ENCODE measurements at places on chromosomes 6 and 20.

GRCh38 chr6:159127701-159128100 is 41.5 kb upstream of the FNDC1 start:
- DNase-seq = no peak

GRCh38 chr6:105884426-105884825 is 201.7 kb upstream of the PRDM1 start:
- DNase-seq = no peak

DNA sequence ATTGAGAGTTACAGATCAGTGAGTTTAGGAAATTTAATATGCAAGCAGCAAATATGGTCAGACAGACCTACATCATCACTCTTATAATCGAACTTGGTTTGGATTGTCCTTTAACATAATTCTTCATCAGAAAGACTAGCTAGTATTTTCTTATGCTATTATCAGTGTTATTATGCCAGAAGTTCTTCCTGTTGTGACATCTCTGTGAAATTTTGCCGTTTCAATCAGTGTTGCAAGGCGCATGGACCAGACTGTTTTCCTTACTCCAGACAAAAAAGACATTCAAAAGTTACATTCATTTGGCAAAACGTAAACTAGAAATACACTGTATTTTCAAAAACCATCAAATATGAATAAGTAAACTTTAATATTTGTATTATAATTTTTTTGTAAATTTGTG is 5.7 kb upstream of the TENT5A start:
- DNase-seq = no peak

- DNase-seq = no peak
Observed at GRCh38 chr20:25318471-25319240, 70.8 kb downstream of the PYGB start.

DNA sequence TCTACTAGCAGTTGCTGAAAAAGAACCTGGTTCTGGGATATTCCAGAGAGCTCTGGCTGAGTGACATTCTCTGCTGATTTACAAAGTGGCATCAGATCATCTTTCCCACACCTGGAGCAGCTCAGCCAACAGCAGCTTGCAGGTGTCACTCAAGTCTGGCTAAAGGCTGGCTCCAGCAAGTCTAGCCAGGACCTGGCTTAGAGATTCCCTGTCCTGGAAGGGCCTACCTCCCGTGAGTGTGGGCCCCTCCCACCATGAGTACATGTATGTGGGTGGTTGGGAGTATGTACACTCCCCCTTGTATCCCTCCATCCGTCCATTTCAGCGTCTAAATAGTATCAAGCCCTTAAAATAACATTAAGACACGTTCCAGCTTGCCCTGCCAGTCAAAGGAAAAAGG is 539.3 kb upstream of the ID4 start:
- DNase-seq = no peak

DNA sequence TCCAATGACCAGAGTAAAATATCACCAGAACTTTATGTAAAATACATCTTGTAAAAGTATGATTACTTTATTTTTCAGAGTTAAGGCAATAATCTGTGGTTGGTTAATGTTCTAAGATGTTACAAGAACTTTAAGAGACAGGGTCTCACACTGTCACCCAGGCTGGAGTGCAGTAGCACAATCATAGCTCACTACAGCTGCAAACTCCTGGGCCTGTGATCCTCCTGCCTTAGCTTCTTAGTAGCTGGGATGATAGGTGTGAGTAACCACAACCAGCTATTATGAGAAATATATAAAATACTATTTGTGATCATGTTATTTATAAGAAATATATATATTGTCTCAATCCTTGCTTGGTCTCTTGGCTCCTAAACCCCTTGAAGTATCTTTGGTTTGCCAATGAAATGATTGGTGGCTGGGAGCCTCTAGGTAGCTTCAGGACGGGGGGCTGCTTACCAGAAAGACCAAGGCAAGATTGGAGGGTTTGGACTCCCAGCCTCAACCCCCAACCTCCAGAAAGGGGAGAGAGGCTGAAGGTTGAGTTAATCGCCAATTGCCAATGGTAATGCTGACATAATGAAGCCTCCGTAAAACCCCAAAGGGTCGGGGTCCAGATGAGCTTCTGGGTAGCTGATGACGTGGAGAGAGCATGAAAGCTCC is 15.4 kb downstream of the SOD2 start:
- no peak for DNase-seq

- no peak for DNase-seq
Observed at GRCh38 chr20:7146552-7147219, 379.2 kb downstream of the BMP2 start.

- no peak for DNase-seq
Observed at GRCh38 chr6:20983961-20984360, 449.7 kb downstream of the CDKAL1 start.

DNA sequence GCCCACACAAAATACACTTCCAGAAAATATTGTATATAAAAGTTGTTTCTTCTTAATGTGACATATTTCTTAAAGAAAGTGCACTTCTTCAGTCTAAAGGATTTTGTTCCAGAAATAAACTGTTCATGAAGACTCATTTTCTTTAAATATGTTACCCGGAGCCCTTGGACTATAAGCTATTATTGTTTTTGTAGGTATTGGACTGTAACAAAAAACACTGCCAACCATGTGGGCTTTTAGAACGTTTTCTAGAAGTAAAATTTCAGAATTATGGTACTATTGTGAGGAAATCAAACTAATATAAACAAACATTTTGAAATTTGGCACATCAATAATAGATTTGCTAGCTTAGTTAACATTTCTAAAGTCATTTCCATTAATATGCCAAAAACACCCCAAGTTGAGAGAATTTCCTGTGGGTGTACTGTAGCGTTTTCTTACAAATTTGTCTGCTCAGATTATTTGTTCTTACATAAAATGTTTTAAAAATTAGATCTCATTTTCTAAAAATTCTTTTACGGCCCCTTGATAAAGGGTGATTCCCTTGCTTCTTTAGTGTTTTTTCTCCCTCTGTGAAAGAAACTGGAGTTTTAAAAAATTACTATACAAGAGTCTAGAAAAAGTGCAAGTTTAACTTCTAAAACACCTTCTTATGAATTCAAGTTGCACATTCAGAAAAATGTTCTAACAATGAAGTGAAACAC is 3.4 kb downstream of the NKX2-4 start:
- DNase-seq = no peak

GRCh38 chr6:97870273-97870672 is 587.3 kb upstream of the MMS22L start:
- no peak for DNase-seq

GRCh38 chr20:36998652-36999051 is 47.1 kb upstream of the SAMHD1 start:
- DNase-seq = no peak

GRCh38 chr6:123213921-123214320 is 217.9 kb downstream of the CLVS2 start:
- no peak for DNase-seq

DNA sequence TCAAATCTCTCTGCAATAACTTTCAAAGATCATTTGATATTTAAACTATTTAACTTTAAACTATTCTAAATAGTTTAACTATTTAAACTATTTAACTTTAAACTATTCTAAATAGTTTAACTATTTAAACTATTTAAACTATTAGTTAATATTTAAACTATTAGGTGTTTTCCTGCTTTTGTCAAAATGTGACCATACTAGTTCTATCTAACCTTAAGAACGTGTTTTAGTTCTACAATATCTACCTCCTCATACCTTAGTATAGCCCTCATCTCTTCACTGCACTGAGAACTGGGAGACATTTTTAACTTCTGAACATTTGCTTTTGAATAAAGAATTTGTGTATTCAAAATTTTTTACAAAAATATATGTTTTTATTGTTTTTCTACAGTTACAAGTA is 429.1 kb downstream of the ADGRB3 start:
- no peak for DNase-seq

GRCh38 chr20:44683263-44684046 is 31.7 kb upstream of the CCN5 start:
- no peak for DNase-seq

- no peak for DNase-seq
Observed at GRCh38 chr6:55713436-55713835, 134.4 kb upstream of the HMGCLL1 start.

GRCh38 chr6:21199262-21199661 is 394.3 kb upstream of the SOX4 start:
- no peak for DNase-seq

GRCh38 chr6:159056899-159057298 is 12.1 kb upstream of the TAGAP start:
- DNase-seq = no peak

GRCh38 chr6:155765275-155766194 is 309.9 kb upstream of the NOX3 start:
- DNase-seq = peak; percentile 54

DNA sequence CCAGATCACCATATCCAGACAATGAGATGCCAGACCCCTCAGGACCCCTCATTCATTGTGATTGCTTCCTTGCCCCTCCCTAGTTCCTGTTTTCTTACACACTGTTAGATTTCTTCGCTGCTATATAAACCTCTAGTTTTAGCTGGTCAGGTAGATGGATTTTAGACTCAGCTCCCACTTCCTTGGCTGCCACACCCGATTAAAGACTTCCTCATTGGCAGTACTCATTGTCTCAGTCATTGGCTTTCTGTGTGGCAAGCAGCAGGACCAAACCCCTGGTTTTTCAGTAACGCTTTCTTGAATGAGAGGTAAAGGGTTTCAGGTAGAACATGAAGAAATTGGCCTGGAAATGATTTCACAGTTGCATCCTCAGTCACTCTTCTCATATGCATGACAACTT is 47.9 kb downstream of the QRSL1 start:
- no peak for DNase-seq

GRCh38 chr6:89978749-89979145 is 84.5 kb downstream of the GJA10 start:
- no peak for DNase-seq

GRCh38 chr6:11770546-11771466 is 7.8 kb downstream of the ADTRP start:
- DNase-seq = peak; percentile 99

- no peak for DNase-seq
Observed at GRCh38 chr6:107118976-107119375, 3.7 kb upstream of the BEND3 start.

DNA sequence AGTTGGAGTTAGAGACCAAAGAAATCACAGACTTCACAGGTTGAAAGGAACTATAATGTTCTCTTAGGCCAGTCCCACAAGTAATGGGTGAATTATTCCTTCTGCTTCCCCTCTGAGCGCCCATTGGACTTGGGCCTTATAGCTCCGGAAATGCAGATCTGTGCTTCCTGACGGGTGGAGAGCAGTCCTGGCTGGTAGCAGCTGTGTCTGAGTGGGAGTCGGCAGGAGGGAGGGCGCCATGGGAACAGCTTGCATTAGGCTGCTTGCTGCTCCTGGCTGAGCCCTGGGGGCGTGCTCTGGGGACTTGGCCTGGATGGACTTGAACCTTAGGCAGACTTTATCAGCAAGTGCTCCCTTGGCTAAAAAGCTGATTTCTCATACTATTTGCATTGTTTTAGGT is 18.4 kb upstream of the NUP153 start:
- DNase-seq = peak; percentile 48

- no peak for DNase-seq
Observed at GRCh38 chr6:168242940-168243225, 76.7 kb downstream of the DACT2 start.

DNA sequence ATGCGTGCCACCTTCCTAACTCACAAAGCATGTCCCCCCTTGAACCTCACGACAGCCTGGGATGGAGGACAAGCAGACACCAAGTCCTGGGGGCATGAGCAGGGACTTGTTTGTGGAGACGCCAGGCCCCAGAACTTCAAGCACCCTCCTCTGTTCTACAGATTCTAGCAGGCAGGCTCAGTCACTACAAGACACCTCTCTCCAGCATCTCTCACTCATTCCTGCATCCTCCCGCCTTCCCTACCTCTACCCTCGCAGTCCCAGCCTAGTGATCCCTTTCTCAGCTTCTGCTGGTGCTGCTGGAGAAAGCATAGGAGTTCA is 3.7 kb downstream of the LRP11 start:
- DNase-seq = no peak

DNA sequence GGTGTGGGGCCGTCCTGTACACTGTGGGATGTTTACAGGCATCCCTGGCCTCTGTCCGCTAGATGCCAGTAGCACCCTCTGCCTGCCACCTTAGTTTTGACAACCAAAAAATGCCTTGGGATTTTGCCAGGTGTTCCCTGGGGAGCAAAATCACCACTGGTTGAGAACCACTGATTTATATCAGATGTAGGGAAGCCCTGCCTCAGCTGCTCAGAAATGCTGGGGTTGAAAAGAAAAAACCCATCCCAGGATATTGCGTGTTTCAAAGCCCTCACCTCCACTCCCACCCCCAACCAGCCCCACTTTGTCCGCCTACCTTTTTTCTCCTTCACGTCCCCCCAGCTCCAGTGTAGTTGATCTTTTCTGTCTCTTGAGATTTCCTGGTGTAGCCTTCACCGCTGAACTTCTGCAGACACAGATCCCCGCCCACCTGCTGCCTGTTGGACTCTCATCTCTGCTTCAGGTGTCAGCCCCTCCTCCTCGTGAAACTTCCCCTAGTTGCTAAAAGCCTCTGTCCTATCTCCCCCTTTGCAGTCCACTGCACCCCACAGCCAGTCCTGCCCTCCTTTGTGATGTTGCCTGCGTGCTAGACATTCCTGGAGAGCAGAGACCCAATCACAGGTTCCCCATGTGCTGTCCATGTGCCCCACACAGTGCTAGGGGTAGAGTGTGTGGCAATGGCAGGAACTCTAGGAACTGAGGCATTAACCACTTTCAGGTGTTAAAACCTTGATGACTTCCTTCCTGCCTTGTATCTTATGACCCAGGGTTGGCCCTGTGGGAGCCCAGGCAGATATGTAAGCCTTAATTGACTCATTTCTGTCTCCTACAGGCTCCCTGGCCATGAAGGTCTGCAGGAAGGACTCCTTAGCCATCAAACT is 98.9 kb downstream of the TBC1D7 start:
- peak; percentile 45 for DNase-seq

DNA sequence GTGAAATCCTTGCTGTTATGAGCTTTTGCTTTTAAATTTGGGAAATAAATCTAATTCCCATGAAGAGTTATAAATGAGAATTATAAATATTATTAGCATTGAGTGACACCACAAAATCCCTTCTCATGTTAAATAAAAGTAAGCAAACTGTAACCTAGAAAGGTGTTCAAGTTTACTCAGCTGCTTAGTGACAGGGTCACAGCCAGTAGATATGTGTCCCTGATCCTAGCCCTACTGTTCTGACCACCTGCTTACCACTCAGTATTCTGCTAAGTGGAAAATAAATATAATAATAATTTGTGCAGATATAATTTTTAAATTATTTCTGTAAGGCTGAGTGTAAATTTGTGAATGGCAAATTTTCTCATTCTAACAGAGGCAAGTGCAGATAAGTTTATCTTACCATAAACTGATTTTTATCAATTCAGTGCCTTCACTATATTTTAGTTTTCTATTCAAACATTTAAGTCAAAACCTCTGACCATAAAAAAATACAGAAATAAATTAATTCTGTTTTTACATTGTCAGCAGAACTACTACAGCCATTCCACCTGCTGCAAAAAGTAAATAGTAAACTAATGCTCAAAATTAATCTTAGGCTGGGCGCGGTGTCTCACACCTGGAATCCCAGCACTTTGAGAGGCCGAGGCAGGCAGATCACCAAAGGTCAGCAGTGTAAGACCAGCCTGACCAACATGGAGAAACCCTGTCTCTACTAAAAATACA is 118.2 kb downstream of the TENT5A start:
- no peak for DNase-seq

GRCh38 chr6:99789767-99790166 is 183.1 kb downstream of the PRDM13 start:
- no peak for DNase-seq

- no peak for DNase-seq
Observed at GRCh38 chr6:137087902-137088301, 43.1 kb upstream of the IL20RA start.

Measured in fibroblast of skin of scalp (primary cell).